Esophagus muscularis mucosa (tissue), 4 donors: ENCODE measurements at places on chromosomes 12 and 14. TPM values are rescaled to one million over a fixed set of nuclear protein-coding genes. Genes with fewer than 3 reads are reported as not detected.

DNA sequence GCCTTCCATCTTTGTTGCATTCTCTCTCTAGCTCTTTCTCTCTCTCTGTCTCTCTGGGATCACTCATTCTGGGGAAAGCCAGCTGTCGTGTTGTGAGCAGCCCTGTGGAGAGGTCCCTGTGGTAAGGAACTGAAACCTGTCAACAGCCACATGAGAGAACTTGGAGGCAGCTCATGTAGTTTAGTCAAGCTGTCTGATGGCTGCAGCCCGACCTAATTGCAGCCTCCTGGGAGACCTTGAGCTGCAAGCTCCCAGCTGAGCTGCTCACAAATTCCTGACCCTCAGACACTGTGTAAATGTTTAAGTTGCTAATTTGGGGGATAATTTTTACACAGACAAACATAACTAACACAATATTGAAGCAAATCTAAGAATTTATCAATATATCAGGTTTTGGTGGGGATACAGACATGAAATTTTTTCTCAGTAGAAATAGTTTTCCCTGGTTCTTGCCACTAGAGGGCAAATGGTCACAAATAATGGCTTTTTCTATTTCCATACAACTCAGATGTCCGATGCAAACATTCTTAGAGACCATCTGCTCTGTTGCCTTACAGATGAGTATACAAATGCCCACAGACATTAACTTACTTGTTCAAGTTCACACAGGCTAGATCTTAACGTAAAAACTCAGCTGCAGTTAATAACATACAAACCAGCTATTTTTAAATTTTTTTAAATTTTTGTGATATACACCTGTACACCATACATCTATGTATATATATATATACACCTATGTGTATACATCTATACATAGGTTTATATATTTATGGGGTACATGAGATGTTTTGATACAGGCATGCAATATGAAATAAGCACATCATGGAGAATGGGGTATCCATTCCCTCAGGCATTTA is 15.5 kb upstream of the KRR1 start:
- no peak for DNase-seq

DNA sequence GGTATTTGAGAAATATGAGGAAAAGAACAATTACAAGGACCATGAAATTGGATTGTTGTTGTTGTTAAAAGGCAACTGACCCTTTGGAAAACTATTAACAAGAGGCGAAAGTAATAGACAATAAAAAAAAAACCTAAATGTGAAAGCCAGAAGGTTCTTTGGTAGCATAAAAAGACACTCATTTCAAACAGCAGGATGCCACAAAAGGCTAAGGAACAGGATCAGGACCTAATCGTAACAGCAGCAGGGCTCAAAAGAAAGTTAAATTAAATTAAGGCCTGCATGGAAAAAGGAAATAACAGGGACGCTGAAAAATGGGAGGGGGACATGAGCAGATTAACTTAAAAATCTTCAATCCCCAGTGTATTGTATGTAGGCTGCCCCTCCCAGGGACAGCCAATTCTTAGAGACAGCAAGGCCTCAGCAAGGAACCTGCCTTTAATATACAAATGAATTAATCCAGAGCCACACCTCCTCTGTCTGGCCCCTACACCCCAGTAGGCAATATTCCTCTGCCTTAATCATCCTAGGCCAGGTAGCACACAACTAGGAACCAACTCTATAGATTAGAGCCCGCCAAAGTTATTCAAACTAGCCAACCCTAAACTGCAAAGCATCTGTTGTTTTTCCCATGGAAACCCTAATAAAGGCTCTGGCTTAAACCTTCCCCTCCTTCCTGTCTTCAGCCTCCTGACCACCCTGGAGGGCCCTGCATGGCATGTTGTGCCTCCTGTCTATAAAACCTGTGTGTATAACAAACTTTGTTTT is 28.4 kb upstream of the AP4S1 start:
- no peak for DNase-seq

DNA sequence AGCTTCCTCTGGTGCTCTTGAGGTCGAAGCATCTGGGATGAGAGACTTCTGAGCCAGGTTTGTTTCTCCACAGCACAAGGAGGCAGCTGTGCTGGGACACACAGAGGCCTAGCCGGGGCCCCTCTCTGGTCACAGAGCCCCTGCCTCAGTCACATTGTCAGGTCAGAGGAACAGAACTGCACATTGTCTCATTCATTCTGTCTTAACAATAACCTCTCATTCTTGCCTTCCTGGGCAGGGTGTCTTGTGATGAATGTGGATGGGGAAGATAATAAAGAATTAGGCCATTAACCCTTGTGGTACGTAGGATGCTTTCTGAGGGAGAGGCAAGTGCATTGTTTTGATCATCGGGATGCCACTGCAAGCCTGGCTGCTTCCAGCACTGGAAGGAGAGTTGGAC is 29.8 kb downstream of the FNTB start:
- no peak for DNase-seq

DNA sequence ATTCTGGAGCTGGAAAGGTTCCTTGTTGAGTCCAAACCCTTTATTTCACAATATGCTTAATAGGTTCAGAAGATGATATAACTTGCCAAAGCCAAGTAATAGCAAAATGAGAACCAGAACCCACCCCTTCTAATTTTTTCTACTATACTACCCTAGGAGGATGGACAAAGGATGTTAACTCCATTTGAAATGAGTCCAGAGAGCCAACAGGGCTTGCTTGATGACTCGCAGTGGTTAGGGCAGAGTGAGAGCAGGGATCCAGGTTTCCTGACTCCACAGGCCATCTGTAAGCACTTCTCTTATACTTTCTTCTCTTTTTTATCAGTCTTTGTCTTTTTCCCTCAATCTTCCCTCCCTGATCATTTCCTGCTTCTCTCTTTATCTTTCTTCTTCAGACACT is 668.1 kb downstream of the MED13L start:
- DNase-seq: no peak

DNA sequence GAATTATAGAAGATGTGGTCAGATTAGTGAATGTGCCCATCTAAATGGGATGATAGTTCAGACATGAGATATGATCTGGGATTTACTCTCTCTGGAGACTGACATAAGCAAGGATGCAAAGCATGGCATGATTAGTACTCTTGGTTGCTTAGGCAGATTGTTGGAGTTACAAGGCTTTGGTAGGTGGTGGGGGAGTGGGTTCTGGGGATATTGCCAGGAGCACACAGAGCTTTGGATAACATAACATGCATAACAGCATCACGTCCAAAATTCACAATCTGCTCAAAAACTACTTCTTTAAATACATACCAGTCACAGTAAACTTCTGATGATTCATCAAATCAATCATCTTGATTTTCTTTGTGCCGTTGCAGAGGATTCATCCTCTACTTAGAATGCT is 287.4 kb downstream of the ACSS3 start:
- no peak for DNase-seq

- DNase-seq: no peak
Observed at GRCh38 chr12:817941-818600, 65.7 kb downstream of the WNK1 start.

- DNase-seq: no peak
Observed at GRCh38 chr14:69493038-69493437, 8.5 kb downstream of the PLEKHD1 start.

DNA sequence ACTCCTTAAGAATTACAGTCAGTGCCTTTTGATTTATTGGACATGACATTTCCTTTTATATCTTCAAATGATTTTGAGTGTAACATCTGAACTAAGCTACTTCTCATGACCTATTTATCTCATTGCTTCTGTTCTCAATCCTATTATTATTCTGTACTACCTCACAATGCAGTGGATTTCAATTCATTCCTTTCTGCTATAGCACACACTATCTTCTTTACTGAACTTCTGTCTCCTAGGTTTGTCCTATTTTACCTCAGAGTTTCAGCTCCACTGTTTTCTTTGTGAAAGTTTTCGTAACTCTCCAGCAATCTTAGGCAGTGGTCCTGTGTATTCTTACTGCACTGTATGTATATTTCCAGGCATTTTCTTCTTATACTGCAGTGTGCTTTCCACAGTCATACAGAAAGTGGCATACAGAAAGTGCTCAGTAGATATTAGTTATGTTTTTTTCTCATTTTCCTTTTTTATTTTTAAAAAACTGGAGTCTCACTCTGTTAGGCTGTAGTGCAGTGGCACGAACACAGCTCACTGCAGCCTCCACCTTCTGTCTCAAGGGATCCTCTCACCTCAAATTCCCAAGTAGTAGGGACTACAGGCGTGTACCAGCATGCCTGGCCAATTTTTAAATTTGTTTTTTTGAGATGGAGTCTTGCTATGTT is 368.6 kb upstream of the RGS6 start:
- no peak for DNase-seq

- DNase-seq: no peak
Observed at GRCh38 chr14:93792391-93792790, 4.1 kb upstream of the PRIMA1 start.

- DNase-seq: peak; percentile 53
Observed at GRCh38 chr14:99324291-99324690, 52.3 kb upstream of the BCL11B start.

DNA sequence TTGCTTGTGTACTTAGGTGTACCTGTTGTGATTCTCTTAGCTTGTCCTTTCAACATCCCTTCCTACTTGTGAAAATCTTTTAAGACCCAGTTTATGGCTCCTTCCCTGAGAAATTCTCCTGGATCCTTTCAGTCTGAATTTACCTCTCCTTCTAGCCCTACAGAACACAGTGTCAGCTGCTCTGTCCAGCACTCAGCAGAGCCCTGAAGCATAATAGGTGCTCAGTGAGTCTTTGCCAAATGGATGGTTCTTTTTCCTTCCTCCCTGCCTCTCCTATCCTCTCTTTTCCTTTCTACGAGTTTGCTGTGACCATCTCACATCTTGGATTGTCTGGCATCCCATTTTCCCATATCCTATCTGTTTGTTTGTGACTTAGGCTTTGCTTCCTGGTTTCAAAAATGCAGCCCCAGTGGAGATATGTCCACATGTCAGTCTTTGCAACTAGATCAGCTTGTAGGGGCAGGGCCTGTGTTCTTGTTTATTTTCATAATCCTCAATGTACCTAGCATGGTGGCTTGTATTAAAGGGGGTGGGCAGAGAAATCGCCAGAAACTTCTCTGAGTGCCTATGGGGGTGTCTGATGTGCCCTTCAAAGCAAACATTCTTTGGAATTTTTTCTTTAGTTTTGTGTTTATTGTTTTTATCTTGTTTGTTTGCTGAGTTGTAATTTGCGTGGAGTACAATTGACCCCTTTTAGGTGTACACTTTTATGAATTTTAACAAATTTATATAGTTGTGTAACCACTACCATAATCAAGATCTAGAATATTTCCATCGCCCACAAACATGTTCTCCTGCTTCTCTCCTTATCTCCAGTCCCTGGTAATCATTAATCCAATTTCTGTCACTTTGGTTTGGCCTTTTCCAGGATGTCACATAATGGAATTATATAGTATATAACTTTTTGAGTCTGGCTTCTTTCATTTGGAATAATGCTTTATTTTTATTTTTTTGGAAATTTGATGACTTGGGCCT is 62.8 kb downstream of the SMOC1 start:
- DNase-seq: no peak

DNA sequence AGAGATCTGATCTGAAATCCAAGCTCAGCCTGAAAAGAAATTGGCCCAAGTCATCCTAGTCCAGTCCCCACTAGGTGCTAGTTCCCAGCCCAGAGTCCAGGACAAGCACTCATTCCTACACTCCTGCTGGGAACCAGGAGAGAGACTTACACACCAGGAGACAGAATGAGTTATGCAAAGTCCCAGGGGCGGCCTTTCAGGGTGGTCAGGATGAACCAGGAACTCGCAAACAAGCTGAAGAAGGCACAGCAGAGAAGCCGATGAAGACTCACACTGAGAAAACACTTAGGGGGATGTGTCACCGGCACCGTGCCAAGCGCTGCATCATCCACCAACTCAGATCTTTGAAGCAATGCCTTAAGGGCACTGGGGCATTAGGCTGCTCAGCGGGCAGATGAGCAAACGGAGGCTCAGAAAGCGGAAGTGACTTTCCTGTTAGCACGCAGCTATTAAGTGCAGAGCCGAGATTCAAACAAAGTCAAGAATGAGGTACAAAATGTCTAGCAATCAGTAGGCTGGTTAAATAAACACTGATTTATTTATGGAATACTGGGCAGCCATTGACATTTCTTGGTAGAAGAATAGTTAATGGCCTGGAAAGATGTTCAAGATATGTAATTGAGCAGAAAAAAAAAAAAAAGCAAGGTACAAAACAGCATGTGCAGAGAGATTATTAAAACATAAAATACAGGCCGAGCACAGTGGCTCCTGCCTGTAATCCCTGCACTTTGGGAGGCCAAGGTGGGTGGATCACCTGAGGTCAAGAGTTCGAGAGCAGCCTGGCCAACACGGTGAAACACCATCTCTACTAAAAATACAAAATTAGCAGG is 78.7 kb downstream of the LRRC74A start:
- no peak for DNase-seq

GRCh38 chr12:42278128-42278510 is 40.1 kb upstream of the YAF2 start:
- DNase-seq: no peak

- DNase-seq: no peak
Observed at GRCh38 chr14:64225151-64225757, 68.9 kb downstream of the ESR2 start.

GRCh38 chr12:20395791-20396550 is 27.6 kb downstream of the PDE3A start:
- no peak for DNase-seq

- DNase-seq: no peak
Observed at GRCh38 chr14:100654814-100655740, 67.9 kb upstream of the BEGAIN start.

DNA sequence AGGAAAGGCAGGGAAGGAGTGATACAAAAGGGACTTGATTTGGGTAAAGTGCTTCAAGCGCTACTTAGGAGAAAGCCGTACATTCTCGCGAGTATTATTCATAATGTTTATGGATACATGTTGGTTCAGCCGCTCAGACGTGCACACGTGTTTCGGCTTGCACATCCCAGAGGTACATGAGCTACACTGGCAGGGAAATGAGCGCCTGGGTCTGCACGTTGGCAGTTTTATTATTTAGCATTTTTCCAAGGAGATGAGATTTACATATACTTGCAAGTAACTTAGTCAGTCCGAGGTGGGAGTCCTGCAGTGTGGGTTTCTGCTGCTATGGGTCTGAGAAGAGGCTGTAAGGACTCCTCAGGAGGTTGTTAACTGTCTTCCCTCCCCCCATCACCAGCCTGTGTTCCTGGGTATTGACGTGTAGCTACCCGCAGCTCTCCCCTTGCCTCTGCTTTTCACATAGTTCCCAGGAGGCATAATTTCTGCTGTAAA is 1.5 kb downstream of the PRKCH start:
- no peak for DNase-seq

- DNase-seq: no peak
Observed at GRCh38 chr14:54549862-54550261, 17.1 kb upstream of the SAMD4A start.

GRCh38 chr12:24719293-24719721 is 229.6 kb downstream of the BCAT1 start:
- DNase-seq: no peak

Gene OTOGL
- 1.6 TPM for total RNA-seq

Gene BRI3BP
- 2.2 TPM for total RNA-seq

Gene CCDC38
- not detected for total RNA-seq

Gene TMEM229B
- 4.2 TPM for total RNA-seq

Gene TAS2R8
- not detected for total RNA-seq

Gene USP44
- 6.2 TPM for total RNA-seq

Gene DIO2
- 17.8 TPM for total RNA-seq

Gene SLC7A7
- 12.9 TPM for total RNA-seq

Gene CSRP2
- total RNA-seq: 46.1 TPM

Gene LRCOL1
- total RNA-seq: not detected

Gene CMAS
- total RNA-seq: 36.4 TPM

Gene DBX2
- total RNA-seq: not detected

Gene EFS
- total RNA-seq: 21.4 TPM

Gene SYNDIG1L
- total RNA-seq: 0.29 TPM

Gene CCDC198
- not detected for total RNA-seq
